ENCODE measurements at places on chromosomes 12 and 14.
A peak's percentile ranks its signal among the peaks of the same experiment; 100 is the strongest.

DNA sequence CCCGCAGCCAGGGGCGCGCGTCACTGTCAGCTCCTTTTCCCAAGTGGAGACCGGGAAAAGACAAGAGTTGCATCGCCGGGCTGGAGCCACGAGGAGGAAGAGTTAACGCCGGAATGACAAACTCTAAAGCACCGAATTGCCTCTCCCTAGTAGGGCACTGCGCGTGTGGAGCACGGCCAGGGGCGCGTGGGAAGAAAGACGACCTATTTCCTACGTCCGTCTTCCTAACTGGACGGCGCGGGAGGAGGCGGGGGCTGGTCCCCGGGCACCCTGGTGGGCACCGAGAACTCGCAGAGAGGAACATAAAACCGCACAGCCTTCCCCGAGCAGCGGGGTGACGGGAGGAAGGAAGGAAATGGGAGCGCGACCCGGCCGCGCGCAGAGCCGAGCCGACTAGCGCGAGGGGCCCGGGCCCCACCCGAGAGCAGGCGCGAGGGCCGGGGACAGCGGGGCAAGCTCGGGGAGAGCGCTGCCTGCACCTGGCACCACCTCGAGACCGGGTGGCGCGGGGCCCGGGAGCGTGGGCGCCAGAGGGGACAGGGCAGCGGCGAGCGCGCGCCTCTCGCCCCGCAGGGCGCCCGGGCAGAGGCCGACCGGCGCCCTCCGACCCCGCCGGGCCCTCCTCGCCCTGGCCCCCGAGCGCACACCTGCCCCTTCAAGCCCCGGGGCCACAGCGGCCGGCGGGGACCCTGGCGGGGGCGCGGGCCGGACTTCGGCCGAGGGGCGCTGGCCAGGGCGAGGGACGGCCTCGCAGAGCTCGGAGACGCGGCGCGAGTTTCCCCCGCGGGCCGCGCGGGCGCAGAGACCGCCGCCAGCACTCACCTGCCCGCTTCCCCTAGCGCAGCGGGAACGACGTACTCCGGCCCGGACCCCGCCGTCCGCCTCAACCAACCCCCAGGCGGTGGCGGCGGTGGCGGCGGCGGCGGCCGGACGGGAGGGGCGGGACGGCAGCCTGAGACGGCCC, at the start of gene SETD3:
SETD3 (minus strand) TSS at position 954 of the 964 bp plus-strand sequence. CDS start 15,054 bp downstream, outside the sequence.
- ATAC-seq = peak; percentile 0

GRCh38 chr12:107660861-107661415, 24.7 kb upstream of the PWP1 start:
- ATAC-seq = no peak

DNA sequence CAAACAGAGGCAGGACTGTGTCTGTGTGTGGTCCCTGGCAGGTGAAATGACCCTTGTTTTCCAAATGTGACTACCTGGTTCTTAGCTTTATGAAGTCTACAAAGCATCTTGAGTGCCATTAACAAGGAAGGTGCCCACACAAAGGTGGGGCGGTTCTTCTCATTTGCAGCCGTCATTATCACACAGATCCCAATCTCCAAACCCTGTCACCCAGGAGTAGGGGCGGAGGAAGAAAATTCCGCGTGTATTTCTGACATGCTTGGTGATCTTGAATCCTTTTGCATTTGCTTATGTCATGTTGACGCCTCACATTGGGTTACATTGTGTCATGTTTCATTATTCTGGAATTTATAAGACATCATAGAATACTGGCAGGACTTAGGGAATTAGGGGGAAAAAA, 277.3 kb downstream of the VRK1 start:
- ATAC-seq = no peak

DNA sequence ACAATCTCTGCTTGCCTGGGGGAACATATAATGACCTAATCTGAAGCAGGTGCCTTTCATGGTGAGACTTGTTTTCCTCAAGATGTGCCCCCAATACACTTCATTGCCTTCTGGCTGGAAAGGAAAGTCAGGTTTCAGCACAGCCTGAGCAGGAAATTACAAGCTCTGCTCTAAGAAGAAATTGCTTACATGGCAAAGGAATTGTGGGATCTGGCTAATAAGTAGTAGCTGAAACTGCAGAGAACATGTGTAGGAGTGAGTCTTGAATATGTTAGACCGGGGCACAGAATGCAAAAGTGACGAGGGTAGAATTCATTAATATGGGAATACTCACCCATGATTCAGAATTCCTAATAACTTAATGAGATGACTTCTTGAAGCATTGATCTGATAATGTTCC, 6.3 kb upstream of the CFAP54 start:
- no peak for ATAC-seq

GRCh38 chr12:53145383-53146260, 34.9 kb upstream of the ZNF740 start:
- no peak for ATAC-seq
